ENCODE measurements at places on chromosomes 5 and 9.

DNA sequence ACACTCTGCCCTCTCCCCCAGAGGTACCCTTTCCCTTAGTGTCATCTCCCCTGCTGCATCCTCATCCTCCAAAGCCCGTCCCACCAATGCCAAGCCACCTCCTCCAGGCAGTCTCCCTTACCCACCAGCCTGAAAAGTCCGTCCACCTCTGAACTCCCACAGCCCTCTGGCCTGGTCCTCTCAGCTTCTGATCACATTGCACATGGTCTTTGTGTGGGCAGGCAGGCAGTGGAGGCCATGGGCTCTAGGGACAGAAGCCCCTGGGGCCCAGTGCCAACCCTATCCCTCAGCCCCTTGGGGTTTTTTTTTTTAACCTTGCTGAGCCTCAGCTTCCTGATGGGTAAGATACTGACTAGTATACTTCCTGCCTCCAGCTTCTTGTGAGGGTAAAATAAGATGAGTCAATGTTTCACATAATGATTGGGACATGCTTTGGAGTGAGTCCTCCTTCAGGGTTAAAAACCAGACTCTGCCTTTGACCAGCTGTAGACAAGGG, 19.4 kb downstream of the CSF1R start:
- peak; percentile 66 for DNase-seq

DNA sequence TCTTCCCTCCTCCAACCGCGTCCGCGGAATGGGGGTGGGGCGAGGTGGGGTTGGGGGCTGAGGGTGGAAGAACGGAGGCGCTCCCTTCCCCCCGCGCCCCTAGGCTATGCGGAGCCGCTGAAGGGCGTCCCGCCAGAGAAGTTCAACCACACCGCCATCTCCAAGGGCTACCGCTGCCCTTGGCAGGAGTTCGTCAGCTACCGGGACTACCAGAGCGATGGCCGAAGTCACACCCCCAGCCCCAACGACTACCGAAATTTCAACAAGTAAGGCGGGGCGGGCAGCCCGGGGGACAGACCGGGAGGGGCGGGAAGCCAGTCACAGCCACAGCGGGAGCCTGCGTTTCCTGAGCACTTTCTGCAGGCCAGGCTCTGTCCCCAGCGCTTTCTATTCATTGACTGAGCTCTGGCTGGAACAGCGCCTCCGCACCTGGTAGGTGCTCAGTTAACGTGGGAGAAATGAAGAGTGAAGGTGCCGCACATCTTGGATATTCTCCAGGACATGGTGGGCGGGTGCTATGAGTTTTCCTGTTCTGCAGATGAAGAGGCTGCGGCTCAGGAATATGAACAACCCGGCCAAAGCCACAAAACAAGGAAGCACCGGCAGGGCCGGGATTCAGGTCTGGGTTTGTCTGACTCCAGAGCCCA, 11.3 kb downstream of the MYOZ3 start:
- peak; percentile 35 for DNase-seq

DNA sequence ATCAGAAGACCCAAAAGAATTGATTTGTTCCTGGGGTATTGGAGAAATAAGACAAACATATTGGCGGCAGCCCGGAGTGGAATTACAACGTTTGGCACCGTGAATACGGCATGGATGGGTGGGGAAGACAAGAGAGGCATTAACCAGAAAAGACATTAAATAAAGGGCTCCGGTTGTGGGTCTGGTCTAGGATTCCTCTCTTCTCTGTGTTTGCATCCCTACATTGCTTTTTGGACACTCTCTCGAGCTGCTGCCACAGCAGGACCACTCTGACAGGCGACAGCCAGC, 138.7 kb upstream of the PALM2AKAP2 start:
- no peak for DNase-seq

- no peak for DNase-seq
Measured at GRCh38 chr5:18380729-18381362, 746.6 kb downstream of the TAF11L14 start.

DNA sequence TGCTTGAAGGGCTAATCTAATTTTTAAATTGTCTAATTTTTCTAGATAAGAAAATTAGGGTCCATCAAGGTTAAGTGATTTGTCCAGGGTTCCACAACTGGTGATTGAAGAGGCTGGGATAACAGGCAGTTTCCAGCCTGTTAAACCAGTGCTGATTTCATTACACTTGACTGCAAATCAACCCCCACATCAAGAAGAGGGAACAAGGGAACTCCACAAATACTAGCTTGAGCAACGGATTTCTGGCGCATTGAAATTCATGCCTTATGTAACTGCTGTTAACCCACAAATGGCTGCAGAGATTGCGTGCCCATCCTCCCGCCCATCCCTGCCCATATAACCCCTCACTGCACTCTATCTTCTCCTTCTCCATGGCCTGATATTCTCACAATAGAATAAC, 10.0 kb downstream of the PLPPR1 start:
- no peak for DNase-seq

Measured in fibroblast of skin of right quadriceps (primary cell).